ENCODE measurements at places on chromosomes 4 and X. TPM values are rescaled to one million over a fixed set of nuclear protein-coding genes. Genes with fewer than 3 reads are reported as not detected.

The CSAG2 gene
- not detected for total RNA-seq

The SPON2 gene
- total RNA-seq: 0.60 TPM

The AMER1 gene
- total RNA-seq: 2.5 TPM

The UGT2A1 gene
- not detected for total RNA-seq

The TMEM31 gene
- total RNA-seq: not detected

The PCDH7 gene
- 0.08 TPM for total RNA-seq

The SPATA18 gene
- total RNA-seq: 3.5 TPM

The TEC gene
- 2.5 TPM for total RNA-seq

The MXRA5 gene
- not detected for total RNA-seq

The TMPRSS11E gene
- not detected for total RNA-seq

The MAGED1 gene
- total RNA-seq: 89.5 TPM

The PRPS1 gene
- 97.4 TPM for total RNA-seq

The CXCL3 gene
- 4.8 TPM for total RNA-seq

The MND1 gene
- total RNA-seq: 12.3 TPM

The BST1 gene
- total RNA-seq: 16.4 TPM

The RAB33B gene
- 2.3 TPM for total RNA-seq

The CMC4 gene
- total RNA-seq: 15.3 TPM

The APLN gene
- 0.85 TPM for total RNA-seq

The FAM53A gene
- 0.68 TPM for total RNA-seq

The SHOX gene
- total RNA-seq: not detected

The DAPP1 gene
- not detected for total RNA-seq

The ADGRA3 gene
- total RNA-seq: 17.4 TPM

The GC gene
- not detected for total RNA-seq

The PDCL2 gene
- total RNA-seq: not detected
